ENCODE measurements at places on chromosomes 1 and 21. TPM values are rescaled to one million over a fixed set of nuclear protein-coding genes. Genes with fewer than 3 reads are reported as not detected.

ZSWIM5 gene
- total RNA-seq, result 0.07 TPM

RAB29 gene
- 42.1 TPM for total RNA-seq

ANKRD65 gene
- total RNA-seq, result not detected

AHCYL1 gene
- 52.9 TPM for total RNA-seq

RCC1 gene
- total RNA-seq, result 79.6 TPM
